NCI-H460 (cell line): ENCODE measurements at places on chromosomes 1 and 21.

GRCh38 chr21:36560933-36561575, 81.1 kb upstream of the CLDN14 start:
- no peak for DNase-seq

- no peak for DNase-seq
These were observed 200.5 kb downstream of the PCP4 start for GRCh38 chr21:40067751-40068150.

- no peak for DNase-seq
These were observed 5.0 kb downstream of the IGSF21 start for GRCh38 chr1:18112611-18113010.

GRCh38 chr1:58158506-58159433, 387.8 kb downstream of the OMA1 start:
- no peak for DNase-seq

GRCh38 chr1:161910604-161911003, 113.1 kb downstream of the OLFML2B start:
- no peak for DNase-seq

DNA sequence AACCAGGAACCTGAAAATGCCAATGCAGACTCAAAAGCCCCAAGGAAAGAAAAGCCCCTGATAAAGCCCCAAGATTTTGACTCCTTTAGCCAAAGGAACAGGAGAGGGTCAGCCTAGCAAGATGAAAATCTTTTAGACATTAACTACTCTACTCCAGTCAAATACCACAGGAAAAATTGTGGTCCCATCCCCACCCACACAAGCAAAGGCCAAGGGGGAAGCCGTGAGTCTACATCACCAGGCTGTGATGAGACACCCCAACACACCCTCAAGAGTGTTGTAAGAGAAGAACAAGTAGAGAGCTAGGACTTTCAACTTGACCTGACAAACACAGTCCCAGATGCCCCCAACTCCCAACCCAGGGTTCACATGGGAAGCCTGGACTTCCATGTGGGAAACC, 192.8 kb upstream of the NR5A2 start:
- DNase-seq: no peak

- DNase-seq: no peak
These were observed 22.6 kb upstream of the GBP4 start for GRCh38 chr1:89221341-89221740.

DNA sequence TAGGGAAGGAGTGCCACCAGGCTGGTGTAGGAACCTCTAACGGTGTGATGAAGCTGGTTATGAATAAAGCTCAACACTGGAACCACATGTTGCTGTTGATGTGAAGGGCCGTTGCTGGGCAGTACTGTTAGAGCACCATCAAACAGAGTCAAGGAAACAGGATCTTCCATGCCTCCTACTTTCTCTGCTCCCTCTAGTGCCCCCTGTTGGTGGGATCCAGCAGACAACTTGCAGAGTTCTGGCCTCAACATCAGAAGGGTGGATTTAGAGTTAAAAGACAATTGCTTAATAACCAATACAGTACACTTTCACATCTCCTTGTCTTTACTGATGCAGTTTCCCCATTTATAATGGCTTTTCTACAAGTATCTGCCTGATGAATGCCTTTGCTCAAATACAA, 336.4 kb downstream of the NTNG1 start:
- DNase-seq: no peak

- no peak for DNase-seq
These were observed 47.9 kb upstream of the GNG4 start for GRCh38 chr1:235697508-235697907.

GRCh38 chr1:196577386-196577785, 30.9 kb downstream of the KCNT2 start:
- no peak for DNase-seq

GRCh38 chr1:29789910-29790247, 553.6 kb downstream of the PTPRU start:
- DNase-seq: no peak

- DNase-seq: no peak
These were observed 1.9 kb downstream of the GPSM2 start for GRCh38 chr1:108878678-108879077.

- DNase-seq: no peak
These were observed 9.4 kb downstream of the OXCT2 start for GRCh38 chr1:39761557-39762260.

- DNase-seq: no peak
These were observed 18.6 kb downstream of the POU2F1 start for GRCh38 chr1:167239257-167239656.

DNA sequence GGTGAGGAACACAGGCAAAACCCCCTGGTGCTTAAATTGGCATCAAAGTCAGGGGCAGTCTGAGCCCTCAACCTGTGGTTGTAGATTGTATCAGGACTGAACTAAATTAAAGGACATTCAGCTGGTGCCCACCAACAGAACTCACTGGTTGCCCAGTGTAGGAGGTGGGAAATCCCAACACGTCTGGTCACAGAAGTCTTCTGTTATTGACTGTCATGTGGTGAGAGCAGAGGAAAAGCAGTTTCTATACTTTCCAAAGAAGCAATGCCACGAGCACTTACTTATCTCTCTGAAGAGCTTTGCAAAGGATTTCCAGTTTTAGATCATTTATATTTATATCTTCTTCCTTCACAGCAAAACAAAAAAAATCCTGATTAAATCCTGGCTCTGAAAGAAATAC, 15.0 kb upstream of the ACTA1 start:
- no peak for DNase-seq

DNA sequence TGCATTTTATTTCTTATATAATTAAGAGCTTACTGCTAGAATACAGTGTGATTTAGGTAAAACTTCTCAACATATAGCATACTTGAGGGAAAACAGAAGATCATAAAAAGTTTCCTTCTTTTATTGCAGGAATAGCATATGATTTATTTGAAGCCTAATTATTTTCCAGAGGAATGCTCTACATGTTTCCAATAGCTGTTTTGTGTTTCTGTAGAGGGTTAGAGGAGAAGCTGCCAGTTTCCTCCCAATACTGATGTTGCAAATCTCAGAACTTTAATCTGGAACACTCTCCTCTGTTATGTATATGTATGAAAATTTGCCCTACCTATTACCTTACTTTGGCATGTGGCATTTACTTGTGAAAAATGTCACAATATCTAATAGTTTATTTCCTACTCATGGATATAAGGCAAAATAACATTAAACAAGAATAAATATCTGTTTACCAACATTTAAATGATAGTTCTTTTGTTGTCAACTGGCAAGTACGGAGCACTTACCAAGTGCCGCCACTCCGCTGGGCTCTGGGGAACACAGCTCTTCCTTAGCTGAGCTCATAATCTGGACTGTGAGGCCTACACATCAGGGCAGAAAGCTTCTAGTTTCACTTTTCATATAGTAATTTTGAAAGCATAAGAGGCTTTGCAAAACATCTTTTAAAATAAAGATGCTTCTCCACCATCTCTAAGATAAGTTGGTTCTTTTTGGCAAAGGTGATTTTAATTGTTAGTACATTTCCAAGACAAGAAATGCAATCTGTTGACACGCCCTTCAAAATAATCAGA, 239.8 kb upstream of the C1orf105 start:
- DNase-seq: peak; percentile 27

DNA sequence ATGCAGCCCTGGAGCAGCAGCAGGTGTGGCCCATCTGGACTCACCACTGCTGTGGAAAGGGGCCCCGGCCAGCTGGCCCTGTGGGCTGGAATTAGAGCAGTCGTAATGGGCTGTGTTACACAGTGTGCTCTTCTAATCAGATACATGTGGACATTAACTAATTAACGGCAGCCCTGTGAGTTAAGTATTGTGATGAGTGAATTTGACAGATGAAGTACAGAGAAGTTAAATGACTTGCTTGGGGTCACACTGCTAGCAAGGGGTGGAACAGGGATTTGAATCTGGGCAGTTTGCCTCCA, 58.6 kb downstream of the MDM4 start:
- no peak for DNase-seq

DNA sequence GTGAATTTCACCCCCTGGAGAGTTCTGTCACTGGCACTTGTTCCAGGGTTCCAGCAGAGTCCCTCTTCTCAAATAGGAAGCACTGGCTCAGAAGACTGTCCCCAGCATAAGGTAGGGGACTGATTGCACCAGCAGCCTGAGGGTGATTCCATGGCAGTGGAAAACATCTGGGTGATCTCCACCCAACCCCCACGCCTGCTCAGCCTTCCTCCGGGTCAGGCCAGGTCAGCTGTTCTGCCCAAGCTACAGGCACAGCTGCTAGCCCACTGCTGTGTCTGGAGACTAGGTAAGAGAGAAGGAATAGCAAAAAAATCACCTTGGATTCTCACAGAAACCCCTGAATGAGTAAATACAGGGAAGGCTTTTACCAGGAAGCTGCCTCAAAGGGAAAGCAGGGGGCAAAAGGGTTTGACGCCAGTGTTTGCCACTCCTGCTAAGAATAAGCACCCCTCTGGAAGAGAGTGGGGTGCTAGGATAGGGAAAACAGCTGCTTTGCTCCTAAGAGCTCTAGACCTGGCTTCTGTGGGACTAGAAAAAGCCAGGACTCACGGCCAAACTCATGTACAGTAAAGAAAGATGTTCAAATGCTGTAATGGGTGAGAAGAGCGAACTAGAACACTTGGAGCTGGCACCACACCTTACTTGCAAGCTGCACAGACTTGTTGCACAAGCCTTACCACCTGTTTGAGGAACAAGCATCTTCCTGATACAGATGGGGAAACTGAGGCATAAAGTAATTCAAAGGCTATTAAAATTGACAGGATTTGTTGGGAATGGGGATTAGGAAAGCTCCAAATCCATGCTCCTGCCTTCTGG, 1.0 kb upstream of the DENND2D start:
- DNase-seq: no peak

DNA sequence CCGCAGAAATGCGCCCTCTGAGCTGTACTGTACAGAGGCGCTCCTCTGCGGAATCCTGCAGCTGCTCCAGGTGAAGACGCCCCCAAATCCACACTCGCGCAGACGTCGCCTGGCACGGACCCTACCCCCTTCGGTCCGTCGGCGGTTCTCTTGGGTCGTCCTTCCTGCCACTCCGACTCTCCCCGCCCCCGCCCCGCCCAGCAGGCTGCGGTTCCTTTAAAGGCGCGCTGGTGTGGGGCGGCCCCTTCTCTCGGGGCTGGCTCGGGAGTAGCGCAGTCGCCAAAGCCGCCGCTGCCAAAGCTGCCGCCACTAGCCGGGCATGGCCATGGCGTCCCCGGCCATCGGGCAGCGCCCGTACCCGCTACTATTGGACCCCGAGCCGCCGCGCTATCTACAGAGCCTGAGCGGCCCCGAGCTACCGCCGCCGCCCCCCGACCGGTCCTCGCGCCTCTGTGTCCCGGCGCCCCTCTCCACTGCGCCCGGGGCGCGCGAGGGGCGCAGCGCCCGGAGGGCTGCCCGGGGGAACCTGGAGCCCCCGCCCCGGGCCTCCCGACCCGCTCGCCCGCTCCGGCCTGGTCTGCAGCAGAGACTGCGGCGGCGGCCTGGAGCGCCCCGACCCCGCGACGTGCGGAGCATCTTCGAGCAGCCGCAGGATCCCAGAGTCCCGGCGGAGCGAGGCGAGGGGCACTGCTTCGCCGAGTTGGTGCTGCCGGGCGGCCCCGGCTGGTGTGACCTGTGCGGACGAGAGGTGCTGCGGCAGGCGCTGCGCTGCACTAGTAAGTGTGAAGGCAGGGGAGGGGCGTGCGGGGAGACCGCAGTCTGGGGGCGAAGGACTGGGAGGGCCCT, at the start of gene RASSF5:
Gene RASSF5 (plus strand): TSS at position 248 of the 846 bp plus-strand sequence. CDS start 72 bp downstream, at position 320.
- peak; percentile 30 for DNase-seq

DNA sequence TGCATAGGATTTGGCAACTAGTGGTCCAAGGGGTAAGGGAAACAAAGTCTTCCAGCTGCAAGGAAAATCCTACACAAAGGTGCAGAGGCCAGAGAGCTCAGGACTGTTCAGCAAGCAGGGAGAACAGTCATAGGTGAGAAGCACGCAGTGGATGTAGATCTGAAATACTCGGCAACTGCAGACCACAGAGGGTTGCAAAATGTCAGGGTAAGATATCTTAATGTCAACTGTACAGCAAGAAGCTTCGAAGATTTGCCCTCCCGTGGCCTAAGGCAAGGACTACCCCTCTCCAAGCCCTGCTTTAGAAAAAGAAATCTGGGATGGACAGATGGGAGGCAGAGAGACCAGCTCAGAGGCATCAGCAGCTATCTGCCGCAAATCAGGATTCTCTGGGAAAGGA, 153.4 kb upstream of the IRF2BP2 start:
- DNase-seq: no peak
